ENCODE measurements at places on chromosomes 1 and 21. TPM values are rescaled to one million over a fixed set of nuclear protein-coding genes. Genes with fewer than 3 reads are reported as not detected.

The SLC35F3 gene
- polyA plus RNA-seq = not detected

The MTR gene
- 16.5 TPM for polyA plus RNA-seq

The RCC2 gene
- 19.6 TPM for polyA plus RNA-seq

The FAM89A gene
- 148 TPM for polyA plus RNA-seq

The WRAP73 gene
- polyA plus RNA-seq = 17.5 TPM

The ANKRD45 gene
- not detected for polyA plus RNA-seq

The ERICH3 gene
- not detected for polyA plus RNA-seq

The WDR64 gene
- not detected for polyA plus RNA-seq

The PDPN gene
- polyA plus RNA-seq = 63.7 TPM

The SEC16B gene
- 5.6 TPM for polyA plus RNA-seq

The OR2L2 gene
- polyA plus RNA-seq = not detected

The MARK1 gene
- polyA plus RNA-seq = 0.67 TPM

The GALNT2 gene
- 64.5 TPM for polyA plus RNA-seq

The TRPM2 gene
- 0.72 TPM for polyA plus RNA-seq
